ENCODE measurements at places on chromosomes 12 and 14.

- DNase-seq, result no peak
These were observed 6.5 kb upstream of the OTX2 start for GRCh38 chr14:56816574-56817391.

DNA sequence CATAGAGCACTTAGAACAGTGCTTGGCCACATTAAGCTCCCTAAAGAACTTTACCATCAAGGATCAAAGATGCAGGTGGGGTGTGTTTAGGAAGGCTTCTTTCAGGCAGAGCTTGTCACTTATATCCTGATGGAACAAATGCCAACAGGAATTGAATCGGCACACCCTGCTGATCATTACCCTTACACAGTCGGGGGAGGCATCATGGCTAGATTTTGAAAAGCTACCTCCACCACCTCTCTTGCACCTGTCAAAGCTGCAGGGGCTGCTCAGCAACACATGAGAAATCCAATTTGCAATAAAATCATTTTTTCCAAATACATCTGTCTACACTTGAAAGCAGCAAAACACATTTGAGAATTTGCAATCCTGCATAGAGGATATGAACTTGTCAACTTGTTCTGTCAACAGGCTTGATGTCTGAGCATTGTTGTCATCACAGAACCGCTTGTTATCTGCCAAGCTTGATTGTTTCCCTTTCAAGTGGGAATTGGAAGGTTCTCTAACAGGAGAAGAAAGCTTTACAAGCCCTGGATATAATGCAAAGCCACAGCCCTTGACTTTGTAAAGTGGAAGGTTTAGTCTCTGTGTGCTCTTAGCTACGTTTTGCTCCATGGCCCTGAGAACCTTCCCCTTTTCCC is 24.6 kb upstream of the TRIM9 start:
- no peak for DNase-seq

DNA sequence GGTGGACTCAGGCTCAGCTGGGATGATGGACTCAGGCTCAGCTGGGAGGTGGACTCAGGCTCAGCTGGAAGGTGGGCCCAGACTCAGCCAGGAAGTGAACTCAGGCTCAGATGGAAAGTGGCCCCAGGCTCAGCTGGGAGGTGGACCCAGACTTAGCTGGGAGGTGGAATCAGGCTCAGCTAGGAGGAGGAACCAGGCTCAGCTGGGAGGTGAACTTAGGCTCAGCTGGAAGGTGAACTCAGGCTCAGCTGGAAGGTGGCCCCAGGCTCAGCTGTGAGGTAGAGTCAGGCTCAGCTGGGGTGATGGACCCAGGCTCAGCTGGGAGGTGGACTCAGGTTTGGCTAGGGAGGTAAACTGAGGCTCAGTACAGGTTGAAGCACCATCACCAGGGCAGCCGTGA is 21.8 kb upstream of the C14orf180 start:
- DNase-seq, result no peak

- peak; percentile 31 for DNase-seq
These were observed 11.9 kb downstream of the TMTC3 start for GRCh38 chr12:88153959-88154358.

- DNase-seq, result no peak
These were observed 426.0 kb downstream of the GALC start for GRCh38 chr14:87566991-87567390.

DNA sequence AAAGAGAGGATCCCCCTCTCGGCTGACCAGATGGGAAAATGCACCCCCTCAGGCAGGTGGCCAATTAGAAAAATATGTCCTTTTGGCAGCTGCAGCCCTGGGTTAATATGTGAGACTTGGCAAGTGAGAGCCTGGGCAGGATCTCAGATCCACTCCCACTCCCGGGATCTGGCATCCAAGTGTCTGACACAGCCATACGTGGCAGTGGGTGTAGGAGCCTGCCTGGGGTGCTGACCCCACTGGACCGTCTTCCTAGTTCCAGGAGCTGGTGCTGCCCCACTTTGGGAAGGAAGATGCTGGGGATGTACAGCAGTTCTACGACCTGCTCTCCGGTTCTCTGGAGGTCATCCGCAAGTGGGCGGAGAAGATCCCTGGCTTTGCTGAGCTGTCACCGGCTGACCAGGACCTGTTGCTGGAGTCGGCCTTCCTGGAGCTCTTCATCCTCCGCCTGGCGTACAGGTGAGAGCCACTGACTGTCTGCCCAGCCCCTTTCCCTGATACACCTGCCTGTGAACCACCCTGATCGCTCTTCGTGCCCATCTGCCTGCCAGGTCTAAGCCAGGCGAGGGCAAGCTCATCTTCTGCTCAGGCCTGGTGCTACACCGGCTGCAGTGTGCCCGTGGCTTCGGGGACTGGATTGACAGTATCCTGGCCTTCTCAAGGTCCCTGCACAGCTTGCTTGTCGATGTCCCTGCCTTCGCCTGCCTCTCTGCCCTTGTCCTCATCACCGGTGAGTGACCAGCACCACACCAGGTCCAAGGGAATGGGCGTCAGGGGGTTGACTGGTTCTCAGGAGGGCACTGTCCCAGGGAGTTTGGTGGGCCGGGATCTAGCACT is 5.8 kb downstream of the NR4A1 start:
- no peak for DNase-seq

GRCh38 chr12:19415563-19415962 is 23.7 kb upstream of the AEBP2 start:
- no peak for DNase-seq

- no peak for DNase-seq
These were observed 22.2 kb upstream of the PLEKHG3 start for GRCh38 chr14:64681796-64682710.

DNA sequence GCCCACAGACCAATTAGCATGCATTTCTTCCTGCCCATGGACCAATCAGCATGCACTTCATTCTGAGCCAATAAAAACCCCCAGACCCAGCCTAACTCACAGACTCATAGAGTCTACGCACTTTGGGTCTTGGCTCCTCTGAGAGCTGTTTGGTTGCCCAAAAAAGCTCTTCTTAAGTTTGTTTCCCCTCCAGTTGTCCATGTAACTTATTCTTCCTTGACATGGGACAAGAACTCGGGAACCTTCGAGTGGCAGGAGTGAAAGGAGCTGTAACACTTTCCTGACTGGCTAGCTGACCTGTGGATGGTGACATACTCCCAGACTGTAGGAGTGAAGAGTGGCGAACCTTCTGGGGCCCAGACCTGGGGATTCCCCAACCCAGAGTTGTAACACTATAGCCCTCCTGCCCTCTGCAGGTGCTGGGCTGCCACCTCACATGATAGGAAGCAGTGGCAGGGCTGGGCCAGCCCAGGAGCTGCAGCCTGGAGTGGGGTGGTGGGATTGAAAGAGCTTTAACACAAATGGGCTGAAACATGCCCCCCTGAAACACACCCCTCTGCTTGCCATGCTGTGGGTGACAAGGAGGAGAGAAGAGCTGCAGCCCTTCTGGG is 4.4 kb upstream of the BTBD7 start:
- DNase-seq, result no peak

- DNase-seq, result no peak
These were observed 156.8 kb upstream of the TMTC2 start for GRCh38 chr12:82529954-82530353.

GRCh38 chr14:89280600-89280999 is 136.4 kb downstream of the FOXN3 start:
- no peak for DNase-seq

DNA sequence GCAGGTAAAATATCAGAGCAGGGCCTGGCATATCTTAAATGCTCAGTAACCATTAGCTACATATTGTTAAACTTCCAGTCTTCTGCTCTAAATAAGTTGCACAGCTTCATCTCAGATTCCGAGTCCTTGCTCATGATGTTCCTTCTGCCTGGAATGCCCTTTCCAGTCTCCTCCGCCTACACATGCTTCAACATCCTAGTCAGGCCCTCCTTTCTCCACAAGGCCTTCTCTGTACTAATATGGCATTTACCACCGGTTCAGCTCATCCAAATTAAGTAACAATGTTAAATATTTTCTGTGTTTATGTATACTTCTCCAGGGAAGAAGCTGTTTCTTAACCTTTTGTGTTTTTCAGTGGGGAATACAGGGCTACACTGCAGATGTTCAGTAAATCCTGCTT is 8.5 kb downstream of the DHH start:
- no peak for DNase-seq

DNA sequence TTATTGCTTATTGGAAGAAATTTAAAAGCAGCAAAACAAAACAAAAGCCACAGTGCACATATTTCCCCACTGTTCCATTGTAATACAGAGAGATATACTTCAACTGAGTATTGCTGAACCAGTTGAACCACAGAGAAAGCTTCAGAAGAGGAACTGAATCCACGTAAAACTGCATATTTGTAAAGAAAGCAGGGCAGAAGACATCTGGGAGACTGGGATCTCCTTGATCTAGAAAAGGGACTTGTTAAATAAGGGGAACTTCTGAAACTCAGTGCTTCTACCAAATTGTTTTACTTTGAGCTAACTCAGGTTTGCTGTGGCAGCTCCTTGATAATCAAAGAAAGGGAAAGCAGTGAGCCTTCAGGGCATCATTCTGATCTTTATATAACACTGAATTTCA is 411.1 kb upstream of the MDGA2 start:
- no peak for DNase-seq

DNA sequence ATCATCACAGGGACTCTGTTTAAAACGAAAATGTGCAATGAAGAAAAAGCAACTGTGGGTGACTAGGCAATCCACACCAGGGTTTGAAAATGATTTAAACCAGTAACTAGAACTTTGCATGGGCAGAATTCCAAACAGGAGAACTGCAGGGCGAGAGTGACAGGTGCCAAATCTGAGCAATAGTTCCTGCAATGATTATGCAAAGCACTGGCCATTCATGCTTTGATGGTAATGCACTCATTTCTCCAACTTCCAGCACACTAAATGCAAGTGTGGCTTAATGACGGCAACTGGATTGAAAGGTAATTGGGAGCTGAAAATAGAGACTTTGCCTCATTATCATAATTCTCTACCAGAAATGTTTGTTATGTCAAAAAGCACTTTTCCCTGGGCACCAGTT is 140.5 kb upstream of the TMCC3 start:
- DNase-seq, result no peak

DNA sequence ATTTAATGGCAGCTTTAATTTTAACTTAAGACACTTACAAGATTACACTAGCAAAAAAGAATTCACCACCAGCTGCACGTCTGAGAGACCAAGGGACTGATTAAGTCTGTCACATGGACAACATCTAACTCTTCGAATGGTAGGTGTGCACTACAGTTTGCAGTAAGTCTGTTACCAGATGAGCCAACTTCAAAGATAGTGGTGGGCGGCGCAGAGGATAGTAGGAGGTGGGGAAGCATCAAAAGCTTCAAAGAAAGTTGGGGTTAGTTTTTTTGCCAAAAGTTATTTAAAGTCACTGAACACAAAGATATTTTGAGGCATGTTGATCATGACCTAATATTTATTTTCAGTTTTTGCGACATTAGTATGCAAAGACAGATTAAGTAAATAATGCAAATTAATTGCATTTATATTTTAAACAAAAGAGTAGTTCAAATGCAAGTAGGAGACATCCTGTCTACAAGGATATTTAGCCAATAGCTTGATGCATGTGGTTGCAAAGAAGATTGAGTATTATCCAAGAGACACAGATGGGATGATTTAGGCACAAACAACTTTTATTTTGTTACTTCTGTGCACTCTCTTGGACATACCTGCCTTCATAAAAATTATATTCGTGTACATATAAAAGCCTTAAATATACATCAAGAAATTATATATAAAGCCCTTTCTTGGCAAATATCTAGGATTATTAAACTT is 327.7 kb downstream of the BMP4 start:
- no peak for DNase-seq

GRCh38 chr12:57049890-57050289 is at the start of gene MYO1A:
Gene MYO1A (minus strand): TSS chr12:57050129. CDS start chr12:57048323, 1,806 bp downstream.
- DNase-seq, result no peak

GRCh38 chr14:64927031-64927430 is 12.8 kb downstream of the CHURC1 start:
- no peak for DNase-seq

GRCh38 chr14:74620497-74620921 is 8.5 kb upstream of the LTBP2 start:
- no peak for DNase-seq

DNA sequence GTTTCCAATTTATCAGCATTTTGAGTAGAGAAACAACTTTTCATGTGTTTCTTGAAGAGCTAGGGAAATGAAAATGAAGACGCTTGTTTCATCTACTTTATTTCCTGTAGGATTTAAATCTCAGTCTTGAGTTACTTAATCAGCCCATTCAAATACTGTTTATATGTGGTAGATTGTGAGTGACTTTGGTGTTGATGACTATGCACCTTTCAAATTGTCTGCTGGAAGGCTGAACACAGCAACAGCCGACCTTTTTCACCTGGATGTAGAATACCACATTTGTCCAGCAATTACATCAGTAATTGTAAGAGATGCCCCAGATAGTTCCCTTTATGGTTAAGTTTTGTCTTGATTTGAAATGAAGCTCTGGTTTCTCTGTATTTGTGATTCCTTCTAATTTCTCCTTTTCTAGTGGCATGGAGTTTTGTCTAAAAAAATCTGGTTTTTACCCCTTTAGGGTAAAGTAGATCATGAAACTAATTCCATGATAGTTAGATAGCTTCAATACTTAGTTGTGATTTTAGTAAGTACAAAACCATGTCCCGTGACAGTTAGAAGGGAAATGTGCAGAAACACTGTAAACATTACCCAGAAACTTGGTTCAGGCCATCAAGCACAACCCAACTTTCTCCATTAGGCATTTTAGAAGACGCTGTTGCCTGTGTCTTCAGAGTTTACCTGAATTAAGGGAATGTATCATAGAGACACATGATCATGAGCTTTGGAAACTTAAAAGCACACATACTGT is 165.0 kb downstream of the SRGAP1 start:
- DNase-seq, result no peak

- no peak for DNase-seq
These were observed 6.2 kb upstream of the RNASE10 start for GRCh38 chr14:20499108-20499507.

GRCh38 chr14:48842785-48843184 is 743.4 kb downstream of the RPS29 start:
- DNase-seq, result no peak

DNA sequence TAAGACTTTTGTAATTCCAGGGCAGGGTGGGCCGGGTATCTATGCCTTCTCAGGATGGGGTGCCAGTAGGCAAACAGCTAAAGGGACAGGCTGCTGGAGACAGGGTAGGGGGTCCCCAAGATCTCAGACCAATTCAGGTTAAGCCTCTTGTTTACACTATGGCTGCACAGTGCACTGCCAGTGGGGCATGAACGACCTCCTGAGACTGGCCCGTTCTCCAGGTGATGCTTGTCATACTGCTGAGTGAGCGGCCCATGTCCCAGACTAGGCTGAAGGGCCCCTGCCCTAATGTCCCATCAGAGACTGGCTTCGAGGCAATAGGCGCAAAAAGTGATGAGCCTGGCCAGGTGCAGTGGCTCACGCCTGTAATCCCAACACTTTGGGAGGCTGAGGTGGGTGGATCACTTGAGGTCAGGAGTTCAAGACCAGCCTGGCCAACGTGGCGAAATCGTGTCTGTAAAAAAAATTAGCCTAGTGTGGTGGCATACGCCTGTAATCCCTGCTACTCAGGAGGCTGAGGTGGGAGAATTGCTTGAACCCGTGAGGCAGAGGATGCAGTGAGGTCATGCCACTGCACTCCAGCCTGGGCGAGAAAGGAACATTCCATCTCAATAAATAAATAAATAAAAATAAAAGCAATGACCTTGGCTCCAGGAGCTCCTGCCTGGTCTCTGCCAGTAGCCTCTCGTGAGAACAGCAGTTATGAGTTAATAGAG is 12.6 kb downstream of the SLC25A29 start:
- no peak for DNase-seq

- no peak for DNase-seq
These were observed 14.8 kb upstream of the ESPL1 start for GRCh38 chr12:53253298-53253697.
